ENCODE measurements at places on chromosomes 2 and 18.

DNA sequence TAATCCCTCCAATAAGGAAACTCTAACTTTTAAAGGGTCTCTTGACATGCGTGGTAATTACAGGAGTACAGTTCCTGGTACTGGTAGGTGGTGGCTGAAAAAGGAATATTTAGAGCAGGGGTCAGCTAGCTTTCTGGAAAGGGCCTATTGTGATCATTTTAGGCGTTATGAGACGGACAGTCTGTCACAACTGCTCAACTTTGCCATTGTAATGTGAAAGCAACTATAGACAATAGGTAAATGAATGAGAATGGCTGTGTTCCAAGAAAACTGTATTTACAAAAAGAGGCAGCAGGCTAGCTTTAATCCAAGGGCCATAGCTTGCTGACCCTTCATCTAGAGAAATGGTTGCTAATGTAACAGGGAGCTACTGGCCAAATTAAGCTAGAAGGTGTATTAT is 177.7 kb upstream of the LRRTM1 start:
- no peak overlapping the region for H3K27ac ChIP-seq
- H3K4me1 ChIP-seq: no peaks in the 10 kb centered on the region
- no peaks in the 10 kb centered on the region for H3K36me3 ChIP-seq
- DNase-seq: no peak

DNA sequence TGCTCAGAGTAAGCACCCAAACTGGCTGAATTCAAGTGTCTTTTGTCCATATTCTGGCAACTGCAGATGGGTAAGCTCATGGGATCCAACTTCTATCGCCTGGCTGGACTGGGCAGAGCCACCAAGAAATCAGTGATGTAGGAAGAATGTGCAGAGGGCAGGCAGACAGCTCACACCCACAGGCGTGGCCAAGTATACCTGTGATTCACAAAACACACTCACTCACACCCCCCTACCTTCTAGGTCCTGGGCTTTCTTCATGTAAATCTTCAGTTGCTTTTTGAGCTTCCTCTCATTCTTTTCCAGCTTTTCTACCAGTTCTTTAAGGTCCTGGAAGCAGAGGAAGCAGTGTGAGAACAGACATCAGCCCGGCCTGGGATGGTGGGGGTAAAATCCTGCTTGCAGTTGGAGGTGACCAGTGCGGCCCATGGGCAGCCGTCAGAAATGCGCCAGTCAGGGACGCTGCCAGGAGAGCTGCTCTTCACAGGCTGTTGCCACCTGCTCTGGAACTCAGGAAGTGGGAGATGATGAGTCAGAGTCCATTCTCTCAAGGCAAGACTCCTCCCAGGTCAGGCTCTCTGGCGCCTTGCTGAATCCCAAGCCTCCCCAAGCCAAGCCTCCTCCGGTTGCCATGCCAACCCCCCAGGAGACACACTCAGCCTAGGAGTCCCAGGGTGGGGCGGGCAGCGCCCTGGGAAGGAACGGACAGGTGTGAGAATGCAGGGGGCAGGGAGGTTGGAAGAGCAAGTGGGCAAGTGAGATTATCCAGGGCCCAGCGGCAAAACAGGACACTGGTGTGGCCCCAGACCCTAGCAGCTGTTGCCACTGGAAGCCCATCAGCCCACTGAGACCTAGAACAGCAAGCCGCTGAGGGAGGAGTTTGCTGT is 36.2 kb upstream of the ACAA2 start:
- H3K36me3 ChIP-seq: no peaks in the 10 kb centered on the region
- peak; percentile 54 for DNase-seq
- H3K4me3 ChIP-seq: no peak overlapping the region
- no peaks in the 10 kb centered on the region for H3K4me1 ChIP-seq
- H3K27me3 ChIP-seq: no peaks in the 10 kb centered on the region

- H3K4me1 ChIP-seq: no peaks in the 10 kb centered on the region
- no peaks in the 10 kb centered on the region for H3K27me3 ChIP-seq
- no peak for DNase-seq
- no peak overlapping the region for H3K27ac ChIP-seq
- no peaks in the 10 kb centered on the region for H3K36me3 ChIP-seq
Measured at GRCh38 chr18:62885804-62886203, 170.5 kb downstream of the PHLPP1 start.

DNA sequence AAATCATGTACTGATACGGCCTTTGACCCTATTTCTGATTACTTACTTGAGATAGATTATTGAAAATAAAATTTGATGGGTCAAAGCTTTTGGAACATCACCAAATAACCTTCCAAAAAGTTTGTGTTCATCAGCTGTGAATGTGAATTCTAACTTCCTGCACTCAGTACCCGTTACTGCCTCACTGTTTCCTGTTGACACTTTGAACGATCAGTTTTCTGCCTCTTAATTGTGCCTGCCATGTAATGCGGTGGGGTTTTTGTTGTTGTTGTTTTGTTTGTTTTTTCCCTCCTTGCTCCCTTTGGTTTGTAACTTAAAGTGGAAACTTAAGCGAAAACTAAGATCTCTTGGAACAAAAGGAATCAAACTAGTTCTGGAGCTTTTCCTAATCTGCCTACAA is 18.9 kb downstream of the ATG16L1 start:
- H3K36me3 ChIP-seq: peaks cover 89% of the 10 kb centered on the region
- no peaks in the 10 kb centered on the region for H3K4me1 ChIP-seq
- no peak overlapping the region for H3K4me3 ChIP-seq

DNA sequence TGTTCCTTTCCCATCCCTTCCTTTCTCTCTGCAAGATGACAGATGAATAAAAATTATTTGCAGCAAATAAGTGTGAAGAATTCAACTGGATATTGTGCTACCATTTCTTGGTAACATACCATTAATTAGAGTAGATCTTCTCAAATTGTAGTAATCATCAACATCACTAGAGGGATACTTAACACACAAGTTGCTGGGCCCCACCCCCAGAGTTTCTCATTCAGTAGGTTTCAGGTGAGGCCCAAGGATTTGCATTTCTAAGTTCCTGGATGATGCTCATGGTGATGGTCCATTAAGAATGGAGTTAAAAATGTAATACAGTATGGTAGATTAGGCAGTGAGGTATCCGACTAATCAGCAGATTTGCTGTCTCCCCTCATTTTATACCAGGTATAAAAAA is 594.0 kb downstream of the ERBB4 start:
- no peak overlapping the region for H3K27ac ChIP-seq
- H3K27me3 ChIP-seq: no peaks in the 10 kb centered on the region
- no peaks in the 10 kb centered on the region for H3K4me1 ChIP-seq
- no peak for DNase-seq

DNA sequence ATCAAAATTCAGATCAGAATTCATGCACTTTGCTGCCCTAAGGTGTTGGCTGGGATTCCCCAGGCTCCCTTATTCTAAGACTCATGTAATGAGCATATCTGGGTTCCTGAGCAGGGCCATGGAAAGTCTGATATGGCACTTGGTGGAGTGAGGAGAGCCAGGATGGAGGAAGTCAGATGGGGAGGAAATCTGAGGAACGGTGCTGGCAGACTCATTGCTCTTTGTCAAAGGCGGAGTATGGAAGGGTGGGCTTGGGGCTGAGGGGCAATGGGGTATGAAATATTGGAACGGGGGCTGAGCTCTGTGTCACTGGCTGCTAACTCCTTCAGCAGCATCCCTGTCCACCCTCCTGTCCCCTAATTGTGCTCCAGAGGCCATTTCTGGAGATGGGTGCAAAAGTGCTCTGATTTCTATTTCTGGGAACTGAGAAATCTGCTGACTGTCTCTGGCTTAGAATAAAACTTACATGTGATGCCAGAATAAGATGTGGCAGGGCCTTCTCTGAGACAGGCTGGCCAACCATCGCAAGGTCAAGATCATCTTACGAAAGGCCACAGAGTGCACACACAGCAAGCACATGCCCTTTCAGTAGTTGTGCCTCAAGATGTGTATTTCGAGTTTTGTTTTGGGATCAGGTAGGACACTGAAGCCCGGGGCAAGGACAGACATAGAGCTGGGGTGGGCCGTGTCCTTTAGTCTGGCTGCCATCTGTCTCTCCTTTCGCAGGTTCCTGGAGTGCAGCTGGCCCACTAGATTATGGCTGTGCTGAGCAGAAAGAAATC is 480.0 kb upstream of the HS6ST1 start:
- H3K4me3 ChIP-seq: no peak overlapping the region
- no peaks in the 10 kb centered on the region for H3K27me3 ChIP-seq
- H3K4me1 ChIP-seq: no peaks in the 10 kb centered on the region
- no peak for DNase-seq
- H3K27ac ChIP-seq: no peak overlapping the region

GRCh38 chr2:237223201-237223861 is 137.6 kb downstream of the COPS8 start:
- H3K4me1 ChIP-seq: peaks cover 36% of the 10 kb centered on the region
- no peak overlapping the region for H3K4me3 ChIP-seq
- peak; percentile 69 for DNase-seq
- H3K27ac ChIP-seq: no peak overlapping the region
- no peaks in the 10 kb centered on the region for H3K27me3 ChIP-seq
- H3K36me3 ChIP-seq: no peaks in the 10 kb centered on the region

GRCh38 chr2:47798631-47799030 is 15.7 kb downstream of the MSH6 start:
- no peaks in the 10 kb centered on the region for H3K4me1 ChIP-seq
- H3K36me3 ChIP-seq: peaks cover 95% of the 10 kb centered on the region
- H3K4me3 ChIP-seq: no peak overlapping the region
- H3K27ac ChIP-seq: no peak overlapping the region
- H3K27me3 ChIP-seq: no peaks in the 10 kb centered on the region
- DNase-seq: no peak

DNA sequence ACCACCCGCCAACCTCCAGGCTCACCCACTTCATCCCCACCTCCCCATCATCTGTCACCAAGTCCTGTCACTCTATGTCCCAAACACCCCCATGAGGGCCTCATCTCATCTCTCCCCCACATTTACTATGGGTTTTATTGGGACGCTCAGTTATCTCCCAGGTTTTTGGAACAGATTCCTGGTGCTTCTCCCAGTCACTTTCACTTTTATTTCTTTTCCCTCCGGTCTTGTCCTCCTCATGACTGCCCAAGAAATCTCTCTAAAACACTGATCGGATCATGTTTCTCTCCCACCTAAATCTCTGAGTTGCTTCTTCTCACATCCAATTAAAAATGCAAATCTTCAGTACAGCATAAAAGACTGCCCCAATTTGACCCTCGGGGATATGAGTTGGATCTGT is 273.1 kb downstream of the PHLPP1 start:
- H3K27ac ChIP-seq: no peak overlapping the region
- DNase-seq: no peak
- H3K4me3 ChIP-seq: no peak overlapping the region
- H3K36me3 ChIP-seq: no peaks in the 10 kb centered on the region

DNA sequence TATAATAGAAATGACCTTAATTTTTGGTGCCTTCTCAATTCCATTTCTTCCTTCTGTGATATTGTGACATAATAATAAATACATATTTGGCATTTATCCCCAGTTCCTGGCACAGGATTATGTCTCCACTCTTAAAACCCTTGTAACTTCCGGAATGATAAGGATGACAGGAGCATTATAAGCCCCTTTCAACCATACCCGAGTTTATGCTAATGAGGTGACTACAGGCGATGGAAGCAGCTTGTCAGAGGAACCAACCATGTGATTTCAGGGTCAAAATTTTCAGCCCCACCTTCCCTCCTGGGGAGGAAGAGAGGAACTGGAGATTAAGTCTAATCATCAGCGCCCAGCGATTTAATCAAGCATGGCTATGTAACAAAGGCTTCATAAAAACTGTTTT is 528.5 kb upstream of the CRIM1 start:
- H3K36me3 ChIP-seq: no peaks in the 10 kb centered on the region
- no peak overlapping the region for H3K4me3 ChIP-seq
- peak; percentile 74 for DNase-seq
- H3K27me3 ChIP-seq: no peaks in the 10 kb centered on the region

GRCh38 chr18:51154431-51155063 is 42.9 kb downstream of the MEX3C start:
- H3K36me3 ChIP-seq: no peaks in the 10 kb centered on the region
- H3K4me1 ChIP-seq: no peaks in the 10 kb centered on the region
- no peaks in the 10 kb centered on the region for H3K27me3 ChIP-seq
- no peak overlapping the region for H3K27ac ChIP-seq

DNA sequence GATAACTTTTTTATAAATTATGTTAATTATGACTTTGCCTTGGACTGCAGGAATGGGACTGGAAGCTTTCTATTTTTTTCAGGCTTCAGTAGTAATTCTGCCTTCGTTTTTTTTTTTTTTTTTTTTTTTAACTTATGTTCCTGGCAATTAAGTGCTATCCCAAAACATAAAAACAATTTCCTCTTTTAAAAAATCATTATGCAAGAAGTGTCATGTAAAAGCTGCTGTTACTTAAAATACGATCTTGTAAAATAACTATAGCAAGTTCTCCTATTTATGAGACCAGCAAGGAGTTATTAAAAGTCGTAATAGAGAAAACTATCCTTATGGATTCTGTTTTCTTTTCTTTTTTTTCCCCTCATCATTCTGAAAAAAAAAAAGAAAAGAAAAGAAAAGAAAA is 301.6 kb upstream of the FBXO11 start:
- no peak overlapping the region for H3K4me3 ChIP-seq
- peaks cover 6% of the 10 kb centered on the region for H3K4me1 ChIP-seq
- H3K27me3 ChIP-seq: no peaks in the 10 kb centered on the region
- H3K36me3 ChIP-seq: no peaks in the 10 kb centered on the region
- no peak overlapping the region for H3K27ac ChIP-seq

DNA sequence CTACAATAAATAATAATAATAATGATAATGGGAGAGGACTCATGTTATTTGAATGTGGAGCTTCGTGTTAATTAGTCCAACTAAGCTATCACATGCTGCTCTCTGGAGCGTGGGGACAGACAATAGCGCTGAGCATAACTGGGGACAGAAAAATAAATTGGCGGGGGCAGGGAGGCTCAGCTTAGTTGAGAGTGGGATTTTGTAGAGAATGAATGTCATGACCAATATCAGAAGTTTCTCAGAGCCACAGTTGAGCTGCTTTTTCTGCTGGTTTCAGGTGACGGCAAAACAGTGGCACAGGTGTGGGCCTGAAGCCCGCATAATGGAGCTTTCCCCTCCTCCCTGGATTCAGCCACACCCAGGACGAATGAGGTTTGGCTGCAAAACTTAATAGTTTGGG is 111.1 kb upstream of the CAB39 start:
- no peak for DNase-seq
- H3K36me3 ChIP-seq: no peaks in the 10 kb centered on the region
- H3K27ac ChIP-seq: no peak overlapping the region
- H3K27me3 ChIP-seq: no peaks in the 10 kb centered on the region
- H3K4me1 ChIP-seq: no peaks in the 10 kb centered on the region
- H3K4me3 ChIP-seq: no peak overlapping the region

GRCh38 chr2:173630425-173631126 is 275.9 kb downstream of the CDCA7 start:
- no peak for DNase-seq
- H3K4me3 ChIP-seq: no peak overlapping the region
- H3K27me3 ChIP-seq: peaks cover 8% of the 10 kb centered on the region
- H3K4me1 ChIP-seq: no peaks in the 10 kb centered on the region

Measured in A673 (cell line).